ENCODE measurements at places on chromosomes 3 and 15.

- DNase-seq, result no peak
These were observed 43.7 kb downstream of the STAG1 start for GRCh38 chr3:136708333-136708985.

DNA sequence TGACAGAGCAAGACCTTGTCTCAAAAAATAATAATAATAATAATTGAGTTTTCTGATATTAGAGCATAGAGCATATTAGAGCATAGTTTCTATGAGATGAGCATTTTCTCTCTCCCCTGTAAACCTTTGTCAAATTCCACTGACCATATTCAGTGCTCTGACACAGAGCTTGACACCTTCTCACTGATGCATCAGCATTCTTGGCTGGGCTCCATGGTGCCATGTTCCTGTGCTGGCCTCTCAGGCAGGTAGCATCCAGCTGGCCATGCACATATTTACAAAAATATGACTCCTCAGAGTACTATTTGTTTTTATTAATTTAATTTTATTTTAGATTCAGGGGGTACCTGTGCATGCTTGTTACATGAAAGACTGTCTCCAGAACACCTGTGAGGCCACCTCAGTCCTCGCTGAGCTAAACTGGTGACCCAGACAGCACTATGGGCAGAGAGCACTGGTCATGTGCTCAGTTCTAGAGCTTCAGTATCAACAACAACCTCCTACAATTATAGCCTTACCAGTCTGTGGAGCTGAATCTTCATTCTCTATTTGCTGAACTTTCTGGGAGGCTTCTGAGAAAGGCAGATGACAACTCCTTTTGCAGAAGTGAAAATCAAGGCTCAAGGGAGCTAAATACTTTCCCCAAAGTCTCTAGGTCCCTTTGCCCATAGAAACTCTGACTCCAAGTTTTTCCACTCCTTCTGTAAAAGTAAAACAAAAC is 21.6 kb upstream of the SLC28A2 start:
- no peak for DNase-seq

DNA sequence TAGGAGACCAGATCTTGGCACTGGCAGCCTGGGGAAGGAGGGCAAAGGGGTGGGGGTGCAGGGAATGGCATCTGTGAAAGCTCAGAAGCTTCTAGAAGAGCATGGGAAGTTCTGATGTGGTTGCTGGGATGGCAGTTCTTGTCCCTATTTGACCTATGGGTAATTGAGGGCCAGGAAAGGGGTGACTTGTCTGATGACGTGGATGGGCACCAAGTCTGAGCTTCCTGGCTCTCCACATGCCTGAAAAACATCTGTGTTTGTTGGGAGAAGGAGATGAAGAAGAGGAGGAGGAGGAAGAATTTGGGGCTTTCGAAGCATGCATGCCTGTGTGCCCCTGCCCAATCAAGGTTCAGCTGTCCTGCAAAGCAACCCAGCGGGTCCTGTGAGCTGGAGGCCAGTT is 158.8 kb downstream of the SMAD6 start:
- no peak for DNase-seq

DNA sequence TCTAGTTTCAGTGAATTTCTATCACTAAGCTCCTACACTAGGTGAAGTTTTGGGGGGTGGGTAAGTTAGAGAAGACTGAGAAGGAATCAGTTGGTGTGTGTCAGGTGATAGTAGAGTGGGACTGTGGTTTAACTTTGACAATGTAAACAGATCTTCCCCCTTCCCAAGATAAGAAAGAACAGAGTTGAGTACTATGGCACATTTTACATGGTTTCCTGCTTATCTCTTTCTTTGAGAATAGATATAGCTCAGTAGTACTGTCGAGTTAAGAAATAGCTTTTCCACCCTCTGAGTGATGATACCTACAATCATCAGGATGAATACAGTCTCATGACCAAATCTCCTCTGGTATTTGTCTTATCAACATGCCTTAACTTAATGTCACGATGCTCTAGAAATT is 42.8 kb downstream of the GAP43 start:
- DNase-seq, result no peak

GRCh38 chr3:116930786-116931185 is 221.2 kb downstream of the TUSC7 start:
- no peak for DNase-seq

DNA sequence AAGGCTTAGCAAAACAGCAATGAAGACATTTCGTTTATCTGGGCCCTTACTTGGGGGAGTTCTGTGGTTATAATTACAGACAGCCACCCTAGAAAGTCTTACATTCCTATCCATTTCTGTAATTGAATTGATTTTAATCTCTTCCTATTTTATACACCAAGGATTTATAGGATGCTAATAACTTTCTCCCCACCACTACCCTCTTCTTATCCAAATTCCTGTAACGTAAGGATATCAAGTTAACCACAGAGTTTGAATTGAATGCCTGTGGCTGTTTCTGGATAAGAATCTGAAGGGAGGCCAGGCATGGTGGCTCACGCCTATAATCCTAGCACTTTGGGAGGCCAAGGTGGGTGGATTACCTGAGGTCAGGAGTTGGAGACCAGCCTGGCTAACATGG is 78.6 kb downstream of the MLH1 start:
- DNase-seq, result no peak

DNA sequence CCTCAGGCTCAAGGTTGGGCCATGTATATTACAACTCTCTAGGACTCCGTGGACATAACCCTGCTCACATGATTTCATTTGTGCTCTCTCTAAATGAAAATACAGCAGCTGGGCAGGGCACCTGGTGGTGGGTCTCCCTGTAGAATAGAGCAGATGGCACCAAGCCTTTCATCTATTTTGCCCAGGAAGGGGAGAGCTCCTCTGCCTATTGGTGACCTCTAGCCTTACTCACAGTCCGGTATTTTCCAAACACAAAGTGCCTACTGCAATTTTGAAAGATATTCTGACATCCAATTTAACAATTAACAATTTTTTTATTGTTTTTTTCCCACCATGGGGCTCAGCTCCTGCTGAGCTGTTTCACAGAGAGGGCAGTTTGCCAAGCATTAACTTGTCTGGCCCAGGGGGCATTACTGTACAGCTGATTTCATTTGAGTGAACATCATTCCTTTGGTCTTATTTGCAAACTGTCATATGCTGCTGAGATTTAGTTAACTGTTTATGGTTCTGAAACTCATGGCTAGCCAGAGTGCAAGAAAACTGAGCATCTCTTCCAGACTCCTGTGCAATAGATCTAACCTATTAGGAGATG is 474.0 kb downstream of the EPHB1 start:
- no peak for DNase-seq

DNA sequence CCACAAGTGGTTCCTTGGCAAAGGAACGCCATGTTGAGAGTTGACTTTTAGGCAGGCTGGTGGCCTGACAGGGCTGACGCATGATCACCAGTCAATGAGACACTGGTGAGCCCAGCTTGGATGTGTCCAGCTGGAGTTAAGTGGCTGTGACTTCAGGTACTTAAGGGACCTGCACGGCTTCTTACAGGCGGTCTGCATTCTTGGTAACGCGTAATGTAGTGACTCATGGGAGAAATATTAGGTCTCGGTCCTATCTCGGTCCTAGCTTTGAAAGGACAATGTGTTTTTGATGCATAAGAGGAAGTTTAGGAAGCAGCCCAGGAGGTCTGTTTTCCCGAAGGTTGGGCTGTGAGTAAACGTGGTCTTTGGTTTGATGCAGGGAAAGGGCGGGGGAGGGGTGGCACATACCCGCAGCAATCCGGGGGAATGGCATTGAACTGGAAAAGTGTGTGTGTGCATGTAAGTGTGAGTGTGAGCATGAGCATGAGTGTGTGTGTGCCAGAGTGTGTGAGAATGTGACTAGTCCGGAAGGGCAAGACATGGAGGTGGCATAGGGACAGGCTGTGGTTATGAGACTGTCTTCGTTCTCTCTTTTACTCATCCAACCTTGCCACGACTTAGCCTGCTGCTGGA is 55.3 kb downstream of the FAM43A start:
- no peak for DNase-seq

DNA sequence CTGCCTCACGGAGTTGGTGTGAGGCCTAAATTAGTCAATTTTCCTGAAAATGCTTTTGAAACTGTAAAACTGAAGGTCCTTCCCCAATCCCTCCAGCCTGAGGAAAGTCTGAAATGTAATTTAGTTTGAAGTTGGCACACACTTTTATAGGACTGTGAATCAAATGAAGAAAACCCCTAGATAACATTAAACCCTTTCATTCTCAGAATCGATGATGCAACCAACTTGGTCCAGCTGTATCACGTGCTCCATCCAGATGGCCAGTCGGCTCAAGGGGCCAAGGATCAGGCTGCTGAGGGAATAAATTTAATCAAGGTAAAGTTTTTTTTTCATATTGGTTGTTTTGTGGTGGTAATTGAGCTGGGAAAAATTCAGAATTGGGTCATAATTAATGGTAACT is 11.7 kb downstream of the MRPS22 start:
- no peak for DNase-seq

- DNase-seq, result no peak
These were observed 221.3 kb upstream of the SLCO3A1 start for GRCh38 chr15:91632176-91632575.

- DNase-seq, result no peak
These were observed 80.0 kb downstream of the AAGAB start for GRCh38 chr15:67174446-67174845.

DNA sequence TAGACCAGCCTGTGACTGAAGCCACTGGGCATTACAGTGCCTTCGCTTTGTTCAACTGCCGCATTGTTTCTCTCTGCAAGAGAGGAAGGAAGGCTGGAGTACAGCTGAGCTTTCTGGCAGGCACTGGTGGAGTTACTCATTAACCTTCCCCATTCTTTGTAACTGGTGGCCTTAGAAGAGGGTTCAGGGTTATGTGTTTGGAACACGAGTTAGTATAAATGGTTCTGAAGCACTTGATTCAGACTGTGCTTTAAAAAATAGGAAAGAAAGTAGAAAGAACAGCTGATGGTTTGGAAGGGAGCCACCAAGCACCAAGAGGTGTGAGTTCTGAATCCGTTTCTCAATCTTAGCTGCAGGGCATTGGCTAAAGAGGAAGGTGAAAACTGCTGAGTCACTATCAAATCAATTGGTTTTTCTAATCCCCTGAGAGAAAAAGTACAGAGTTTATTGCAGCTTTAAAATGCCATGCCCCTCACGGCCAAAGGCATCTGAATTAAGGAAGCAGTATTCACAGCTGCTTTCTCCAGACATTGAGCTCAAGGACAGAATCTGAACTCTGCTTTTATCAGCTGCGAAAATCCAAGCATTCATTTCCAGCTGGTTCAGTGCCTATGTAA is 3.6 kb downstream of the HGD start:
- DNase-seq, result no peak

GRCh38 chr3:151169262-151169947 is 33.6 kb downstream of the GPR171 start:
- no peak for DNase-seq

DNA sequence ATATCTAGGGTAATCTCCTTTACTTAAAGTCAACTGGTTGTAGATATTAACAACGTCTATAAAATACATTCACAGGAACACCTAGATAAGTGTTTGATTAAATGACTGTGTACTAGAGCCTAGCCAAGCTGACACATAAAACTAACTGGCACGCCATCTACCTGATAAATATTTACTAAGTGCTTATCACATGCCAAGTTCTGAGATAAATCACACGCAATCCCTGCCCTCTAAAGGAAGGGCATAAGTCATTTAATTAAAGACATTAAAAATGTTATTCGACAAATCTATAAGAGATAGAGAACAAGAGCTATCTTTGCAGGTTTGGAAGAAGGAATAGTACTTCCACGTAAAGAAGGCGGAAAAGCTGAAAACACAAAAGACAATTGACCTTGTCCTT is 11.1 kb upstream of the MB21D2 start:
- no peak for DNase-seq

Measured in NCI-H1092 (cell line).